GM12891 (cell line): ENCODE measurements at places on chromosomes 16 and 17.

DNA sequence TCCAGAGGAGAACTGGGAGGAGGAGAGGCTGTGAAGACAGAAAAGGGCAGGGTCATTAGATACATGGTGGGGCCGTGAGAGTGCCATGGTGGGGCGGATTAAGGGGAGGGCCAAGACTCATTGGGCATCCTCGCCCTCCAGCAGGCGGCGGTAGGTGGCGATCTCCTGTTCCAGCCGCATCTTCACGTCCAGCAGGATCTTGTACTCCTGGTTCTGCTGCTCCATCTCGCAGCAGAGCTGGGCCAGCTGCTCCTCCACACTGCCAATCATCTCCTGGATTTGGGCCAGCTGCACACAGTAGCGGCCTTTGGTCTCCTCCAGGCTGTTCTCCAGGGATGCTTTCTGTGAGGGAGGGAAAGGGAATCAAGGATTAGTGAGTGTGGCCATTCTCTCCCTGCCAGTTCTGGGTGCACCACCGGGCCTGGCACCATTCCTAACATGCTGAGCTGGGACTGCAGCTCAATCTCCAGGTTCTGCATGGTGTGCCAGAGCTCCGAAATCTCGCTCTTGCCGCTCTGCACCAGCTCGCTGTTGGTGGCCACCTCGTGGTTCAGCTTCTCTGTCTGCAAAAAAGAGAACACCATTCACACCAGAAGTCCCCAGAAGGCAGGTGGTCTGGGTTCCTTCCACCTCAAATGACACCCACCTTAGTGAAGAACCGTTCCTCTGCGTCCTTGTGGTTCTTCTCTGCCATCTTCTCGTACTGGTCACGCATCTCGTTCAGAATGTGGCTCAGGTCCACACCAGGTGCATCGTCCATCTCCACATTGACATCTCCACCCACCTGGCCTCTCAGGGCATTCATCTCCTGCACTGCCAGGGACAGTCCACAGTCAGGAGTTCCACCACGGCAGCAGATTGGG, 129.0 kb downstream of the CCDC144A start:
- DNase-seq, result no peak

DNA sequence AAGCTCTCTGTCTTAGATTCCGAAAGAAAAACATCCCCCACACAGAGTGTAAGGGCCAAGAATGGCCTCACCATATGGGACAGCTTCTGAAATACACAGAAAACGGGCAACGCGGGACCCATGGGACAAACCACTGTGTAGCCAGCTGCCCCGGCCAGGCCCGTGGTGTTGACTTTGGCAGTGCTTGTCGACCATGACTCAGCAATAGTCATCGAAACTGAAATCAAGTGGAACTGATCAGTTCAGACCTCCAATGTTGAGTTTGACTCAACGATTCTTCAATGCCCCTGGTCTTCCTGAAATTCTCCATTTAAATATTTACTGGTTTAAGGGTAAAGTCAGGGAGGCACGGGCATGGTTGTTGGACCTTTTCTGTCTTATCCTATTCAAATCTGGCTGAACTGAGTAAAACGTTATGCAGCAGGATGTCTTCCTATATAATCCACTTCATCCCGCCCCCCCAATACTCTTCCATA, 27.5 kb downstream of the ZFHX3 start:
- no peak for DNase-seq

- DNase-seq, result no peak
Measured at GRCh38 chr16:78353640-78354275, 254.3 kb downstream of the WWOX start.

DNA sequence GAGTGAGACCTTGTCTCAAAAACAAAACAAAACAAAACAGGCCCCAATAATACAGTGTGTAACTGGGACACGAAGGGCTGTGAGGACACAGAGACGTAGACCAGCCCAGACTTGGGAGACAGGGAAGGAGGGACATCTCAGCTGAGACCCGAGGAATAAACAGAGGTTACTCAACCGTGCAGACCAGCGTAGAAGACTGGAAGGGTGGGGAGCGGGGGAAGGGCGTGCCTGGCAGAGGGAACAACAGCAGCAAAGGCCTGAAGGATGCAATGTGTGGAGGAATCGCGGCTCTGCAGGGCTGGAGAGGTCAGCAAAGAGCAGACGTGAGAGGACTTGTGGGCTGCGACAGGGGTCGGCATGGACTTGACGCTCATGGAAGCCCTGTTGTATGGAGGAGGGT, 11.6 kb upstream of the CES4A start:
- no peak for DNase-seq

DNA sequence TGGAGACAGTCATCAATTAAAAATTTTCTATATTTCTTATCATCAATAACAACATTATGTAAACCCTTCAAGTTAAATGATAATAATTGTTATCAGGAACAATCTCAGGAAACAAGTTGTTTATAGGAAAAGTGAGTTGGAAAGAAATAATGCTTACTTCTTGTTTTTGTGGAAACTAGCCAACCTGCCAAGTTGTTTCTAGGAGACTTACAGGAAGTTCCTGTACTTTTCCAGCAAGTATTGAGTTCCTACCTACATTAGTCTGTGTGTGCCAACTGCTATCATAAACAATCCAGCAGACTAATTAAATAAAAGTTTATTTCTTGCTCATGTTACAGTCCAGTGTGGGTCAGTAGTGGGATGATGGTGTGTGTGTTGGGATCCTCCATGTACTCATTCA, 1.6 kb upstream of the CCL14 start:
- DNase-seq, result no peak

GRCh38 chr16:71542377-71542776, 16.2 kb downstream of the CHST4 start:
- peak; percentile 30 for DNase-seq

GRCh38 chr17:33803686-33804085, 451.4 kb upstream of the CCL2 start:
- no peak for DNase-seq

GRCh38 chr16:5454349-5454748, 356.8 kb upstream of the EEF2KMT start:
- DNase-seq, result no peak

- no peak for DNase-seq
Measured at GRCh38 chr16:86077243-86077940, 178.4 kb downstream of the IRF8 start.

GRCh38 chr16:58088091-58088490, 41.1 kb downstream of the CFAP20 start:
- DNase-seq, result no peak

- no peak for DNase-seq
Measured at GRCh38 chr17:7626956-7627249, 718 bp downstream of the SAT2 start.

DNA sequence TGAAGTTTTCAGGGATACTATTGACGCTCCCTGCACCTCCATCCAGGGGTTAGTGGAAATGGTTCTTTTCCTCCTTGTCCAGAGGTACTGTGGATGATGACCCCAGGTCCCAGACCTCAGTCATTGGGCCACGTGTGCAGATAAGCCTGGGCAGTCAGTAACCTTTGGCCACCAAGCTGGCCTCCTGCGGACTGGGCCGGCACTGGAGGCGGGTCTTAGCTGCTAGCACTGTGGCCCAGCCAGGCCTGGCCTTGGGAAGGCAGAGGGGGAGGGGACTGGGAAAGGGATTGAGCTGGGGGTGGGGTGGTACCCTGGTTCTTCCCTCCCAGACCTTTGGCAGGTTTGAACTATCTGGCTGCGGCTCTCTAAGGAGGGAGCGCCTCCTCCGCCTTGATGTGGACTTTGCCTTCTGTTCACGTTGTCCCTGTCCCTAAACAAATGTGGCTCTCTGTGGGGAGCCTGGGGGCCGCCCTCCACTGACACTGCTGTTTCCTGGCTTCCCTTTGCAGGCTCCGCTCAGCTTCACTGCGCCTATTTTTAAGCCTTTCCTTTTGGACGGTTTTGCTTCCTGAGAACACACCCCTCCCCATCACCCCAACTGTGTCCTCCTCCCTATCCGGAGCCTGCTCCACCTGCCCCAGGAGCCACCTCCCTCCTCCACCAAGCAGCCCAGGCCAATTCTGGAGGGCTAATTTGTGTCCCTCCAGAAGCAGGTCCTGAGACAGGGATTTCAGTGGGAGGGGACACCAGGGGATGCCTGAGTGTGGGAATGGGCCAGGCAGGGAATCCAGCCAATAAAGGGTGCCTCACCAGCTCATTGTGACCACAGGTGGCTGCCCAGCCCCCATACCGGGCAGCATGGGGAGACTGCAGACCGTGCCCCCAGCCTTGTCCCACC, 251.9 kb downstream of the SEC14L1 start:
- DNase-seq, result no peak

DNA sequence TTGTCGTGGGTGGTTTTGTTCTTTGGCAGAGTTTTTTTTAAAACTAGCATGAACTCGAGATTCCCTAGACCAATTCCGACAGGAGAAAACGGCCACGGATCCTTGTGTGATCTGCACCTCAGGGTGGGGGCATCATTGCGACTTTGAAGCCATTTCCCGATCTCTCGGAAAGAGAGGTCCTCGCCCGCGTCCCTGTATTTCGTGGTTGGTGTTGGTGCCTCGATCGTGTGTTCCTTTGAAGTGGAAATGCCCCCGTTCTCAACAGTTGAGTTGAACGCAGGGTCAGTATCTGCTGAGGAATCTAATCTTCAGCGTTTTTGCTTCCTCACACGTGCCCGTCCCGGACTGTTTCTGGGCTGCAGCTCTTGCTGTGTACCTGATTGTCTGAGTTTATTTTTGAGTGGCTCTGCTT, 1.1 kb downstream of the CRAMP1 start:
- DNase-seq, result no peak

GRCh38 chr16:19085679-19086200, 18.3 kb downstream of the COQ7 start:
- no peak for DNase-seq

DNA sequence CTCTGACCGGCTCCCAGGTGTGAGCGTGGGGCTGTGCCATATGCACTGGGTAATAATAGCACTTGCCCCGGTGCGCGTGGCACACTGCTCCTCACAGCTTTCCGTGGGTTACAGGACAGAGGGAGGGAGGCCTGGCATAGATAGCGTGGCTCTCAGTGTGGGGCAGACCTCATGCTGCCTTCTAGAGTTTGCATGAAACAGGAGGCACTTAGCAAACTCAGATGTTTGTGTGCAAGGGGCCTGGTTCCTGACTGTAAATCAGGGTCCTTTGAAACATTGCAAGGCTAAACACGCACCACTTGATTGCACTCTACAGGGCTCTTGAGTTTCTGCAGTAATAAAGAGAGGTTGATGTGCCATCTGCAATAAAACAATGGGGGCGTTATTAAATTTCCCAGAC, 101.7 kb downstream of the RPTOR start:
- DNase-seq, result no peak

GRCh38 chr17:39599004-39599664, 8.6 kb downstream of the NEUROD2 start:
- DNase-seq, result no peak

DNA sequence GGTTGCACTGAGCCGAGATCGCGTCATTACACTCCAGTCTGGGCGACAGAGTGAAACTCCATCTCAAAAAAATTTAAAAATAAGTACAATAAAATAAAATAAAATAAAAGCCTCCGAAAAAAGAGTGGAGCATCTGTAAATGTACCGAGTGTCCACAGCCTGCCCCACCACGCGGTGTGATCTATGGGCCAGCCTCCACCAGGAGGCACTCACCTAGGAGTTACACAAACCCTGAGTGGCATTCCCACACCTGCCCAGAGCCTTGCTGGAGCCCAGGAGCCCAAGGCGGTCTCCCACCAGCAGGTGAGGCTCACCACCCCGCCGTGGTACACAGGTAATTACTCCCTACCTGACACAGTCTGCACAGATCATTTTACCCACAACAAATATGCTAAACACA, 183.2 kb downstream of the ZNF423 start:
- no peak for DNase-seq

DNA sequence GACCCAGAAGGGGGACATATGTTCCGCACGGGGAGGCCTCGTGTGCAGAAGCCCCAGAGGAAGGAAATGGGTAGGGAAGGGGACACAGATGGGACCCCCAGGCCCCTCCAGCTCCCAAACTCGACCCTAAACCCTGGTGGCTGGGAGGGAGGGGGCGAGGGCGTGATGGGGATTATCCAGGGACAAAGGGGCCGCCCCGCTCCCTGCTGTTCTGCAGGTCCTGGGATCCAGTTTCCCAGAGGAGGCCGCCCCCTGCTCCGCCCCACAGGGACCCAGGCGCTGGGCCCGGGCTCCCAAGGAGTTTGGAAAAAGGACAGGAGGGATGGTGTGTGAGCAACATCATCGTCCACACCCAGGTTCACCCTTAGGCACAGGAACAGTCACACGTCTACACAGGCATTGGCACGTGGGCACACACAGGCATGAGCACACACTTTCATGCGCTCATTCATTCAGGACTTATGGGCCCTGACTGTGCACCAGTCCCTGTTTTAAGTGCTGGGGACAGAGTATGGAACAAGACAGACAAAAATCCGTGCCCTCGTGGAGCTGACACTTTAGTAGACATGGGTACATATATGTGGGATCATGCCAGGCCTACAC, 12.8 kb upstream of the FBXL19 start:
- DNase-seq, result no peak

DNA sequence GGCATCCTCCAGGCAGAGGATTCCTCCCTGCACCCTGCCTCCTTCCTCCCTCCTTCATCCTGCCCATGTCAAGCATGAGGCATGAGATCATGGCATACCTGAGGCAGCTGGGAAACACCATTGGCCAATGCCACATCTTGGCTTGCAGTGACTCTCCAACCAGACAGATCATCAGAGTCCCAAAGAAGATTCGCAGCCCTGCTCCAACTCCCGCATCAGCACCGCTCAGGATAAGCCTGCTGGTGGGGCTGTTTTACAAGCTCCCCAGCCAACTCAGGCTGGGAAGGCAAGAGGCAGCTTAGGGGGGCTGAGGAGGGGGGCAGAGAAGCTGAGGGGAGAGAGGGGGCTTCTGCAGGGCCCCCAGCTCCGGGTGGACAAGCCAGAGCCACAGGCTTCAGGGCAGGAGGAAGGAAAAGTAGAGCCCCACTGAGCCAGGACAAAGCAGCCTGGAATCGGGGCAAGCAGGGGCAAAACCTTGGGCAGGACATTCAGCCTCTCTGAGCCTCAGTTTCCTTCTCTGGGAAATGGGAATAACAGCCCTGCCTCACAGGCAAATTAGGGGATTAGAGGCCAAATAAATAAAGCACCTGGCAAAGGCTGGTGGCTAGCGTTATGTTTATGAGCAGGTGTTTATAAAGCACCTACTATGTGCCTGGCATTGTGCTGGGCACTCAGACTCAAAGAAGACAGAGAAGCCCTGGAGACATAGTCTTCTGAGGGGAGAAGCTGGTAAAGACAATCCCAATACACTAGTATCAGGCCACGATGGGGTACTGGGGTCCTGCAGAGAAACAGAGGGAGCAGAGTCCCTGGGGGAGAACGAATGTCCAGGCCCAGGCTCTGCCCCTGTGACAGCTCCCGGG, 88.1 kb downstream of the GOSR1 start:
- no peak for DNase-seq

GRCh38 chr16:8194794-8195193, 395.5 kb downstream of the TMEM114 start:
- no peak for DNase-seq

DNA sequence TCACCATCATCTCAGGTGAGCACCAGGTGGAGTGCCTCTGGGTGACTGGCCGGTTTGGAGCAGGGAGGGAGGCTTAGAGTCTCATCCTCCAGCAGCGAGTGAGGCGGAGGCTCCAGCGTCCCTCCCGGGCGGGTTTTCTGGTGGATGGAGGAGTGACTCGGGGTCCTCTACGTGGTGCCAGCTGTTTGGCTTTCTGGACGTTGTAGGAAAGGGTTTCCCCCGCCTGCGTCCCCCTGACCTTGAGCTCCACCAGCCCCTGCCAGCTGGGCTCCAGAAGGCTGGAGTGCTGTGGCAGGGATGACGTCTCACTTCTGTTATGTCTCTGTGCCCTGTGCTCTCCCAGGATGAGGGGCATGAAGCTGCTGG, 522 bp downstream of the DNASE1 start:
- DNase-seq, result no peak
